RWPE2 (cell line): ENCODE measurements at places on chromosomes 12 and 14.
A peak's percentile ranks its signal among the peaks of the same experiment; 100 is the strongest.

GRCh38 chr14:94304243-94304642 lies 11.2 kb upstream of the SERPINA10 start:
- DNase-seq, result no peak

DNA sequence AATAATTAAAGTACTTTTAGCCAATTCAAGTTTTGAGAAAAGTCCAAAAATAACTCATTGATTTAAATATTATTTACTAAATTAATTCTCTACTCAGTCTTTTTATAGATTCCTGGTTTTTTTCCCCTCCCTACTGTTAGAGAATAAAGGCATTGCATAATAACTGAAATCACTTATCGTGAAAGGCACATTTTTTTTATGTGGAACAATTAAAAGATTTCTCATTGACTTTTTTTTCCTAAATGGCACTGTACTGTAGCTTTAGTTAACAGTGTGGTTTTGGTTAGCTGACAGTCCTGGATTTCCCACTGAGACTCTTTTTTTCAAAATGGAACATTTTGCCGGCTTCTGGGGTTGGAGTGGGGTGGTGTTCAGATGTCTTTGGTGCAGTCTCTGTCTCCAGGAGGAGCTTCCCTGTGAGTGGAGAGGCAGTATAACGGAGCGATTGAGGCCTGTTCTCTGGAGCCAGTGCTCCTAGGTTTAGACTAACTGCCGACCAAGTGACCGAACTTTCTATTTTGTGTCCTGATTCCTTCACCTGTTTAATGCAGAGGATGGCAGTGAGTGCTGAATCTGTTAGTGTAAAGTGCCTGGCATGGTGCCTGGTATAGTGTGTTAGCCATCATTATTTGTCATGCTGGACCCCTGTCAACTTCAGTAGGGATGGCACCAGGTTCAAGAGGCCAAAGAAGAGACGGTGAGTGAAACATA lies 117.7 kb downstream of the ADCK1 start:
- DNase-seq, result no peak

DNA sequence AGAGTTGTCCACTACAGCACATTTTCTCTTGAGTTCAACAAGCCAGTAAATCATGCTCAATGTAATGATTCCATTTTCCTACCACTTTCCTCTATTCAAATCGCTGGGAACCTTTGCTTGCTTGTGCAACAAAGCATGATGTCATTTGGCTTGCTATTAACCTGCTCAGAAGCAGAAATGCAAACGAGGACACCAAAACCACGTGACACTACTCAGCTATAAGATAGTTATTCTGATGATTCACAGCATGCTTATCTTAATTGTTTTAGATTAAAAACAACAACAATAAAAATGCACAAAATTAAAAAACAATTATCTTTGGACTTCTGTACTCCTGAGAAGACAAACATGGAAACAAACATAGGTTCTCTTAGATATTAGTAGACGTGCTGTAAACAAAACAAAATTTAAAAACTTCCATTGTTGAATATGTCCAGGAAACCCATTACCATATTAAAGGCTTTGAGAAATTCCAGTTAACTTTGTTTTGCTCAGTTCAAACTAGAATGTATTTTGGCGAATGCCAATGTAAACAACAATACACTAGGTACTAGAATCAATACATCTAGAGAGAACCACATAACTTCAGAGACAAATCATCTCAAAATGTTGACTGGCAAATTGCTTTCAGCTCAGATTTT lies 77.5 kb upstream of the KRAS start:
- no peak for DNase-seq

DNA sequence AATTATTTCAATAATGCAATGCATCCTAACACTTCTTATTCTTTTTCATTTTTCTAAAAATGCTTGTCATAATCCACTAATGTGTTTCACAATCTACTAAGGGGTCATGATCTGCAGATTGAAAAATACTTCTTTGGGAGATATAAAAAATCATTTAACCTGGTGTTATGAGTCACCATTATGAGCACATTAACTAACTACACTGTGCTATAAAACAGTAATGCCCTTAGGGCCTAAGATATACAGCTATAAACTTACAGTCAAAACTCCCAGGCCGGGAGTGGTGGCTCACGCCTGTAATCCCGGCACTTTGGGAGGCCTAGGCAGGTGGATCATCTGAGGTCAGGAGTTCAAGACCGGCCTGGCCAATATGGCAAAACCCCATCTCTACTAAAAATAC lies 14.2 kb downstream of the ATXN2 start:
- DNase-seq, result no peak

GRCh38 chr14:79583738-79584408 lies 627.4 kb downstream of the DIO2 start:
- DNase-seq, result no peak

GRCh38 chr14:57323721-57324120 lies 55.0 kb downstream of the AP5M1 start:
- DNase-seq, result no peak

DNA sequence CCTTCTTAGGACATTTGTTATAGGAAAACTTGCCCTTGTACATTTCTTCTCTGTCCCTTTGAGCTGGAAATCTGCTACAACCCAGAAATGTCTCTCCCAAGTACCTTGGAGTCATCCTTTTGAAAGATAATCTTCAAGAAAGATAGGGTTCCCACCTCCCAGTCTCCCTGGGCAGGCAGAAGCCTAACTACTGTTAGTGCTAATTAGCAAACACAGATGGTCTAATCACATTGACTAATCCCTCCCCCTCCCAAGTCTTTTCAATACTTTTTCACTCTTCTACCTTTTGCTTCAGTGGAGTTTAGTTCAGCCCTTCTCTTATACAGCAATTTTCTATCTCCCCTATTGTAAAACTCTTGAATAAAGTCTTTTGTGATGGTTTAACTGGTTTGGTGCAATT lies 129.8 kb upstream of the PPFIA2 start:
- DNase-seq, result no peak

DNA sequence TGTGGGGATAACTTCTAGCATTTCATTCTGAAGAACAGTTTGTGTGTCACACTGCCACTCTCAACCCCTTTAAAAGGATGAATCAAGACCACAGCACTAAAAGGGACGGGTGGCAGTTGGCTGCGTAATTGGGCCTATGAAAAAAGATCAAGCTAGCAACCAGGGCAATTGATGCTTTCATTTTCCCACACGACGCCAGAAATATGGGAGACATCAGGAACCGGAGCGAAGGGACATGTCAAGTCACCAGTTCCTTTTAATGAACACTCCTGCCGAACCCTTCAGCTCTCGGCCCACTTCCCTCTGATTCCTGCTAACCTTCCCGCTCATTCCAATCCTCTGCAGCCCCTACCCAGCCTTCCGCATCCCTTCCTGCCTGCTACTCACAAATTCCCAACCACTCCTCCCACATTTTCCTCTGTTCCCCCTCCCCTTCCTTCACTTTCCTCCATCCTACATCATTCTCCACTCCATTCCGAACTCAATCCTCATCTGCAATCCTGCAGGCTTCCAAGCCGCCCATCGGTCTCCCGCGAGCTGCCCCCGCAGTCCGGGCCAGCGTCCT lies 753 bp downstream of the CSRNP2 start:
- no peak for DNase-seq

DNA sequence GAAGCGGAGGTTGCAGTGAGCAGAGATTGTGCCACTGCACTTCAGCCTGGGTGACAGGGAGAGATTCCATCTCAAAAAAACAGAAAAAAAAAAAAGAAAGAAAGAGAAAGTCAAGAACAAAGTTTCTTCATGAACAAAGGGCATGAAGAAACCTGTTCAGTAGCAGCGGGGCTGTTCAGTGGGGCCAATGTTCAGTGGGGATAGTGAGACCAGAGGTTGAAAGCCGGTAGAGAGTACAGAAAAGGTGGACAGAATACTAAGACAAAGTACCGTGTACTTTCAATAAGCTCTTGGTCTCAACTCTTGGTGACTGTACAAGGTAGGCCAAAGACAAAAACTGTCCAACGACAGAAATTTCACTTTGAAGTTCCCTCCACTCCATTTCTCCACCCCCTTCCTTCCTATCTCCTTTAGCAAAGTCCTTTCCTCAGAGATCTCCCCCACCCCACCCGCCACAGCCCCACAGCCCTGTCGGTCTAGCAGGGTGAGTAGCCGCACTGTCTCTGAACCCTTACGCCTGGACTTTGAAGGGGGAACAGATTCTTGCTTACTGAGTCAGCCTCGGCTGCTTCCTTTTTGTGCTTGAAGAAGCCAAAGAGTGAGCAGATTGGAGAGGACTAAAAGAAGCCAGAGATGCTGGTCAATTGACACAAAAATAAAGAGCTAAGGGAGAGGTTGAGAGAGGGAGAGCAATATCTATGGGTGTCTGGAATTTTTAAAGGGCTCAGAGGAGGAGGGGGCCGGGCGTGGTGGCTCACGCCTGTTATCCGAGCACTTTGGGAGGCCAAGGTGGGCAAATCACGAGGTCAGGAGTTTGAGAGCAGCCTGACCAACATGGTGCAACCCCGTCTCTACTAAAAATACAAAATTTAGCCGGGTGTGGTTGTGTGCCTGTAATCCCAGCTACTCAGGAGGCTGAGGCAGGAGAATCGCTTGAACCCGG lies 44.2 kb upstream of the FOS start:
- DNase-seq, result peak; percentile 84

- no peak for DNase-seq
Measured at GRCh38 chr14:52443506-52443905, 108.8 kb downstream of the TXNDC16 start.

DNA sequence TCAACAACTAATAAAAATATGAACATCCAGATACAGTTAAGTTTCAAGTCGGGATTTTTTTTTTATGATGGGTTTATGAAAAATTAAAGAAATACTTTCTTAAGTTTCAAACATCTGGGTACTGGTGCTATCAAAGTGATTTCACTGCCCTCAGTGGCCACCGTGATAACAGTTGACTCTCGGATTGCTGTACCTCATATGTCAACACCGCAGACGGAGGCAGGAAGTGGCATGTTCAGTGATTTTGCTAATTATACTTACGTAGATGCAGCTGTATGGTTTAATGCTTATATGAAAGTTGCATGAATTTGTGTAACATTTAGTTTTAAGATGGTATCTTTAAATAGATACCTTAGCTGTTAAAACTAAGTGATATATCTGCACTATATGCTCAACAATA lies 20.8 kb upstream of the FBLN5 start:
- DNase-seq, result no peak

DNA sequence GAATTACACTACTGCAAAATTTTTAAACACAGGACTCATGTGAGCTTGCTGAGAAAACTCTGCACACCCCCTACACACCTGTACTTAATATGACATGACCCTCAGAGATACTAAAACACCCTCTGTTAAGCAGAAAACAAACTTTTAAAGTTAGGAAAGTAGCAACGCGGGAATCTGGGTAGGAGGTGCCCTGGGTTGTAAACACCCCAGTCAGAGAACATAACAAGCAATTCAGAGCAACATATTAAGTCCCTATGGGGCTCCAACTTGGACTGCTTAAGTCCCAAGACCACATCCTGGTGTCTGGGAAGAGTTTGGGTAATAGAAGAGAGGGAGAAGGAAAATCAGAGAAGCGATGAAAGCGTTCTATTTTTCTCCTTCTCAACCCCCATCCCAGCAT lies 1.2 kb downstream of the ATF7 start:
- no peak for DNase-seq

DNA sequence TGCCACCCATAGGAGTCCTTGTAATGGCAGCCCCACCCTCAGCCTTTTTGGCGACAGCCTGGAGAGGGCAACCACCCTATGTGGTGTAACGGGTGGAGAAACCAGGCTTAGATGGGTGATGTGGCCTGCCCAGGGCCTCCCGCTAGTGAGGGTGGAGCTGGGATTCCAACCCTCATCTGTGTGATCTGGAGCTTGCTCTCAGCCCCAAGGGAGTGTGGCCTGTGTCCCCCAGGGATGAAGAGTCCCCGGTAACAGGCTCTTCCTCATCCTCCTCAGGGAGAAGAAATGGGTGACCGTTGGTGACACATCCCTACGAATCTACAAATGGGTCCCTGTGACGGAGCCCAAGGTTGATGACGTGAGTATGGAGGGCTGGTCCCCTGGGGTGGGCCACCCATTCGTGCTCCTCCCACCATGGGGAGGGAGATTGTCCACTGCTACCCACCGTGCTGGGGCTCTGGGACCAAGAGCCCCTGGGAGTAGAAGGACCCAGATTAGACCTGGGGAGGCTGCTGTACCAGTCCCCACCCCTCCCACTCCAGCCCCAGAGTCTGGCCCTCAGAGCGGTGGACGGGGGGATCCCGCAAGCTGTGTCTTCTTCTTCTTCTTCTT lies 8.8 kb downstream of the BCL7A start:
- no peak for DNase-seq

GRCh38 chr12:124713436-124714082 lies 146.1 kb upstream of the NCOR2 start:
- DNase-seq, result no peak

DNA sequence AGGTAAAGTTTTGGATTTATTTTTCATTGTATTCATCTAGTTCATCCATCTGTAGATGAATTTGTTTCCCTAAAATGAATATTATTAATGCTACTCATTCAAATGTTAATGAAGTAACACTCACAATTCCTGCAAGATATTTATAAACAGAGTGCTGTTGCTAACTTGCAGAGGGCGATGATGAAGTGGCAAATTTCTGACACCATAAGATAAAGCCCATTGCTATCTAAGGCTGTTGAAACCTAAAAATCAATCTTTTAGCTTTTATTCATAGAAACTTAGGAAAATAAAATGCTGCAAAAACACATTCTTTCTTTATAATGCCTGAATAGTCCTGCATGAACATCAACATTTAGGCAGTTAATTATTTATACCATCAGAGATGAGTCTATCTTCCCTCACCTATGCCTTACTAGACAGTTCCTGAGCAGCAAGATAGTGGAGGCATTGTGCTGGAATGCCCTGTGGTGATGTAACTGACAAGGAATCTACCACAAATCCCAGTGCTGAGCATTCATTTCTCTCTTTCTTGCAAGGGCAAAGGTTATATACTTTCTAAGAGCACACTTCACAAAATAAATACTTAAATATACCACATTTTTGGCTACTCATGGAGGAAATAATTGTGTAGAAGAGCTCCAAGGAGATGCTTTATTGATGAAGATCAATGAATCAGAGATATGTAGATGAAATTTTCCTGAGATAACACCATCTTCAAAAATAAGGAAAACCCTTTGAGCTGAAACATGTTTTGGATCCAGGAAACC lies 57.6 kb downstream of the LMNTD1 start:
- no peak for DNase-seq

DNA sequence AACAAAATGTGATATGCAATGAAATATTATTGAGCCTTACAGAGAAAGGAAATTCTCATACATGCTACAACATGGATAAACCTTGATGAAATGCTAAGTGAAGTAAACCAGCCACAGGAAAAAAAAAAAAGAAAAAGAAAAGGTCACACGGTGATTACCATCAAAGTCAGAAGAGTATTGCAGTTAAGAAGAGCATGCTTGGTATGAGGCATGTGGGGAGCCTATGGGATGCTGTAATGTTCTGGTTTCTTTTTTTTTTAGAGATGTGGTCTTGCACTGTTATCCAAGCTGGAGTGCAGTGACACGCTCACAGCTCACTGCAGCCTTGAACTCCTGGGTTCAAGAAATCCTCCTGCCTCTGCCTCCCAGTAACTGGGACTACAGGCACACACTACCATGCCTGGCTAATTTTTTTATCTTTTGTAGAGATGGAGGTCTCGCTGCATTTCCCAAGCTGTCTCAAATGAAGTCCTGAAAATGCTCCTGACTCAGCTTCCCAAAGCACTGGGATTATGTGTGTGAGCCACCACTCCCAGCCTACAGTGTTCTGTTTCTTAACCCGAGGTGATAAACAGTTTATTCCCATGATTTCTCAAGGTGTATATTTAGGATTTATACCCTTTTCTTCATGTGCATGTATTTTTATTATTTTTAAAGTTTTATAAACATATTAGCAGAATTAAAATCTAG lies 96.2 kb downstream of the SEC23A start:
- no peak for DNase-seq

- DNase-seq, result no peak
Measured at GRCh38 chr12:132542661-132543060, 52.7 kb downstream of the FBRSL1 start.

- no peak for DNase-seq
Measured at GRCh38 chr12:45828402-45828801, 98.9 kb downstream of the ARID2 start.
